ENCODE measurements at places on chromosomes 13 and 19.

DNA sequence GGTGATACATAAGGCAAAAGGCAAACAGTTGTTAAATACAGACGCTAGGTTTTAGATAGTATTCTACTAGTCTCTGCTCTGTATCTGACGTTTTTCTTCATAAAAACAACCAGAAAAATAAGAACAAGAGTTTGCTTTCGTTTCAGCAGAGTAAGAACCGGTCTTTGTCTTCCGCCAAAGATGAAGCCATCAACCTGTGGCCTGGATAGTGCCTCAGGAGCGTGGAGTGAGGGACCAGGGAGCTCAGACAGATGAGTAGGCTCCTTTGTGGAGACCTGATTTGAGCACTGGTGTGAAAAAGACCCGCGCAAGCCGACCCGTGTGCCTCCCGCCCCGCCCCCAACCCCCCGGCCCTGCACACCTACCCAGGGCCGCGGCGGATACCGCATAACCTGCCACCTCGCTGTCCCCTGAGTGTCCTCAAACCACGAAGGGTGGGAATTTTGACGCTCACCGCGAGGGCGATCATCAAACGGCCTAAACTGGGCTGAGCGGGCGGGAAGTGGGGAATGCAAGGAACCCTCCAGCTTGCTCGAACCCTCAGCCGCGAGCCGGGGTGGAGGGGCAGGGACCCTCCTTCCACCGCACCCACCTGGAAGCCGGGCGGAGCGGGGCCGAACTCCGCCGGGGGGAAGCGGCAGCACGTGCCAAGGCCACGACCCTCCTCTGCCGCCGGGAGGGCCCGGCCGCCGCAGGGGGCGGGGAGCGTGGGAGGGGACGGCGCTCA is 866 bp upstream of the LMO7 start:
- DNase-seq, result peak; percentile 28

DNA sequence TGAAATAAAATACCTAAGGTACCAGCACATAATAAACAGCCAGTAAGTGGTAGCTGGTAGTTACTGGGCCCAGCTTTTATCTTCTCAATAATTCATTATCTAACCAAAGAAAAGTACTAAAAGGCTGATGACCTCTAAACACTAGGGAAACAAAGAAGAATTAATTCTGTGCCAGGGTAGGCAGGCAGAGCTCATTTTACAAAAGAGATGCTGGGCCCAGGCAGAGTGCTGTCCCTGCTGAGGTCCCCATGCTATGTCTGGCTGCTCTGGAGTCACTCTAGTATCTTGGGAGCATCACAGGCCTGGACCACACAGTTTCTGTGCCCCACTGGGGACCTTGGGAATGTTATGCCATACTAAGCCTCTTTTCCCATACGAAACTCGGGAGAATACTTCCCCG is 18.2 kb downstream of the ZNF507 start:
- DNase-seq, result no peak

GRCh38 chr19:32388393-32388855 is 17.1 kb upstream of the DPY19L3 start:
- no peak for DNase-seq

DNA sequence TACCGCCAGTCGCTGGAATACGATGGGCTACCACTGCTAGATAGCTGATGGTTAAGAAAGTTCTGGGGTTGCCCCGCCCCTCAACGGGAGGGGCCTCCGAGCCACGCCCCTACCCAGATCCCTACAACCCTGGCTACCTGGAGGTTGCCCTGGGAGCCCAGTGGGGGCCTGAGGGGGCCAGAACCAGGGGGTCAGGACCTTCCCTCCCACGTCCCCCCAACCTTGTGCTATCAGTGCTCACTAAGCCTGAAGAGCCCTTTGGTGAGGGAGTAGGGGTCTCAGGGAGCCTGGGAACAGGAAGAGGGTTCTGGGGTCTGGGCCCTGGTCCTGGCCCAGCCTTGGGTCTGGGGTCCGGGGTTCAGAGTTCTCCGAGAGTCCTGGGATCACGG is 8.9 kb downstream of the OCEL1 start:
- DNase-seq, result peak; percentile 42

- DNase-seq, result no peak
These were observed 12.7 kb downstream of the ATP4B start for GRCh38 chr13:113645329-113645728.

DNA sequence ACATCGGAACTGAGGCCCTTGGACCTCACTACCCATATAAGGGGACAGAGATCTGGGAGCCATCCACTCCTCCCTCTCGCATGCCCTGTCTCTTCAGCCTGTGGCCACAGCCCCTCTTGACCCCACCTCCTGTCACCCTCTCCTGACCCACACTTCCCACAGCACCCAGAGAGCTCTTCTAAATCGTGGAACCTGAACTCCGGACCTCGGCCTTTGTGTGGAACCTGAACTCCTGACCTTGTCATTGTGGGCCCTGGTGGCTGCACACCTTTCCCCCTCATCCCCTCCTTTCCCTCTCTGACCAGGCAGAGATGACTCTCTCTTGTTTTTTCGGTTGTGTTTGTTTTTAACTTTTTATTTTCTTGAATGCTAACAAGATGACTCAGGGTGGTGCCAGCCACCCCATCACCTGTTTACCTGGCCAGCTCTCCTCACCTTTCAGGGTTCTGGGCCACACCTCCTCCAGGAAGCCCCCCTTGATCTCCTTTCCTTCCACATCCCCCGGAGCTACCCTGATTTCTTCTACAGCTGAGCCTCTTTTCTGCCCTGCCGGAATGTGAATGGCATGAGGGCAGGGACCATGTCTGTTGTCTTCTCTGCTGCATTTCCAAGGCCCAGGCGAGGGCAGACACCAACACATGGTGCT is 5.1 kb downstream of the MRPL4 start:
- no peak for DNase-seq

- no peak for DNase-seq
These were observed 6.0 kb downstream of the TMIGD2 start for GRCh38 chr19:4295972-4296771.

- DNase-seq, result no peak
These were observed 10.8 kb downstream of the DNMT1 start for GRCh38 chr19:10183926-10184325.

- DNase-seq, result no peak
These were observed 5.9 kb upstream of the CACNG7 start for GRCh38 chr19:53903055-53903680.

DNA sequence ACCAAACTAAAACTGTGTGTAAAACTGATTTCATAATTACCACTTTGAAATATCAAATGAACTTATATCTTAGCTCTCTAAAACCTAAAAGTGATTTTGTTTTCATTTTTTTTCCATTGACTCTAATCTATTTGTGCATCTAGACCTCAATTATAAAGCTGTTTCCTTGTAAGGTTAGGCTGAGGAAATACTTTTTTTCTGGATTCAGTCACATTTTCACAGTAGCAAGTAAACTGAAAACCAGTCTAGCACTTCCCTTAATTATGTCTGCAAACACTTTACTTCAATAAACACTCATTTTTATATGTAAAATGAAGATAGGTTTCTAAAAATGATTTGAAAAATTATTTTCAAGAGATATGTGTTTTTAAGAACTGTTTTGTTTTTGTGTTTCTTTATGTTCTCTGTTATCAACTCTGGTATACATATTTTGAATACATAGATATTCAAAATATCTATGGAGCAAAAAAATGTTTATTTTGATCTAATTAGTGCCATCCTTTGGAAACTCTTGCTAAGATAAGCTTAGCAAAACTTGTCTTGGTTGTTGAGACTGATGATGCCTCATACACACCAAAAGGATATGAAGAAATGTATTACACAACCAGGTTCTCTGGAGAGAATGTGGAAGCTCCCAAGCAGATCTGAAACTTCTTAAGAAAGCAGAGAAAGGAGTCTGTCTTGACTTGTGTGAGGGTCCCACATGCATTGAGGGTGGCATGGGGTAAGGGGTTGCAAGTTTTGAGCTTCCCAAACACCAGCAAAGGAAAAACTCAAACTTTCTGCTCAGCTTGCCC is 1887.4 kb downstream of the PCDH9 start:
- DNase-seq, result no peak

GRCh38 chr13:96214824-96215445 is 125.0 kb downstream of the HS6ST3 start:
- no peak for DNase-seq

DNA sequence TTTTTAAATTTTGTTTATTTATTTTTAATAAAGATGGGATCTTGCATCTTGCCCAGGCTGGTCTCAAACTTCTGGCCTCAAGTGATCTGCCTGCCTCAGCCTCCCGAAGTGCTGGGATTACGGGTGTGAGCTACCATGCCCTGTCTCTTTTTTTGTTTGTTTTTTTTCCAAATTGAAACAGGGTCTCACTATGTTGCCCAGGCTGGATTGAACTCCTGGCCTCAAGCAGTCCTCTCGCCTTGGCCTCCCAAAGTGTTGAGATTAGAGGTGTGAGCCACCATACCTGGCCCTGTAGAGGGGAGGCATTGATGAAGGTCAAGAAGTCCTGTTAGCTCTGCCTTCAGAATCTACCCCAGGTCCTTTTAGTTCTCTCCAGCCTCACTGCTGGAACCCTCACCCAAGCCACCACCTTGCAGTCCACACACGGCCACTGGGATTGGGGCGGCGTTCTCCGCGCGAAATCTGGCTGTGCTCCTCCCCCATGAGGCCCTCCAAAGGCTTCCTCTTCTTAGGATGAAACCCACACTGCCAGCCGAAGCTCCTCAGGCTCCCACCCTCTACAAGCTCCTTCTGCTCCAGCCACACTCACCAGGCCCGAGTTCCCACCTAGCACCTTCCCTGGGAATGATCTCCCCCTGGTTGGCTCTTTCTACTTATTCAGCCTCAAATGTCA is 34.9 kb downstream of the ACTN4 start:
- no peak for DNase-seq

GRCh38 chr19:7928741-7929701 is 3.1 kb upstream of the CTXN1 start:
- peak; percentile 79 for DNase-seq

DNA sequence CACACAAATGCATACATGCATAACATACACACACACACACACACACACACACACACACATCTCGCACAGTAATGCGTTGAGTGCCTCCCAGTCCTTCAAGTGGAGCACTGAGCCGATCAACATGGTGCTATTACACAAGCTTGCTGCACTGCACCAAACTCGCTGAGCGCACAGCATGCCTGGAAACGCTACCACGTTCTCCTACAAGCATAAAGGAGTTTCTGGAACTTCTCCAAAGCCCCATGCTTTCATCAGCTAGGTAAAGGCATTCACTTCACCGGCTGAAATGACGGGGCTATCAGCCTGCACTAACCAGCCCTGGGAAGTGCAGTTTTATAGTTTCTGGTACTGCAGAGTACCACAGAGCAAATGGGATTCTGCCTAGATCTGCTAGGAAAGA is 92.7 kb downstream of the FGF14 start:
- no peak for DNase-seq

GRCh38 chr19:5903056-5903623 is 450 bp downstream of the NDUFA11 start:
- no peak for DNase-seq

DNA sequence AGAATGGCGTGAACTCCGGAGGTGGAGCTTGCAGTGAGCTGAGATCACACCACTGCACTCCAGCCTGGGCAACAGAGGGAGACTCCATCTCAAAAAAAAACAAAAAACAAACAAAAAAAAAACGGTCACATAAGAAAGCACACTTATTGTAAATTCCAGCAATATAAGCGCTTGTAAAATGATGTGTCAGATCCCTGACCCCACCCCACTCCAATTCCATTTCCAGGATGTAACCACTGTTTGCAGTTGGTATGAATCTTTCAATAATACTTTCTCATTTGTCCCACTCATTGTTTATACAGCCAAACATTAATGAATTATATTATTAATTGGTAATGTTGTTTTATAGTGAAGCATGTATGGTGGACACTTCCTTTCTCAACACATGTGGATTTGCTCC is 15.9 kb upstream of the CEACAM1 start:
- DNase-seq, result no peak

GRCh38 chr13:37701972-37702371 is 103.4 kb upstream of the POSTN start:
- no peak for DNase-seq

- no peak for DNase-seq
These were observed 1.1 kb upstream of the ARHGAP35 start for GRCh38 chr19:46859637-46860124.

- peak; percentile 88 for DNase-seq
These were observed 1.2 kb upstream of the JUNB start for GRCh38 chr19:12789904-12790619.

DNA sequence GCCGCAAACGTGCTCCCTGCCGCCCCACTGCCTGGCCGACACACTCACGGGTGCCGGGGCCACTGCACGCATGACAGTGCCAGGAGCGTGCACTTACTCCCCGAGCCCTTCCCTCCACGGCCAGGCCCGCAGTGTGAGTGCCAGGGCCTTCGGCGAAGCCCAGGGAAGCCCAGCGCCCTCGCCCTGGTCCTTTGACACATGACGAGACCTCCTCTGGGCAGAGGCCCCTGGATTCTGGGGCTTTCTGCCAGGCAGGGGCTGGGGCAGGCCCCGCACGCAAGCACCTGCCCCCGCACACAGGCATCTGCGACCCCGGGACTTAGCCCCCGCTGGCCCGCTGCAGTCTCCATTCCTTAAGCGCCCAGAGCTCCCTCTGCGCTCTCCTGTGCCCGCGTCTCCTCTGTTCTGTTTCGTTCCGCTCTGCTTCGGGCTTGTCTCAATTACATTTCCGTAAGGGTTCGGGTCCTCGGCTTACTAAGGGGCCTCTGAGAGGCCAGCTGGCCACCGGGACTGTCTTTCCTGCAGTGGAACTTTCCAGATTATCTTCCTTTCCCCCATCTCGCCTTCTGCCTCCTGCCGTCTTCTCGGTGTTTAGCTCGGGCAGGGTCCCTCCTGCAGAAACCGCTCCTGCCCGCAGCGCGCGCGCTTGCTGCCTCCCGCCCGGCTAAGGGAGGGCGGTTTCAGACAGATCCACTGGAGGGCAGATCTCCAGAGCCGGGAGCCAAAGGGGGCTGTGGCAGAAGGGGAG is 98.8 kb downstream of the ING1 start:
- DNase-seq, result no peak

GRCh38 chr13:46296115-46296822 is 84.5 kb downstream of the LRRC63 start:
- DNase-seq, result no peak

Measured in endothelial cell (in vitro differentiated cells).